Pulmonary artery endothelial cell (primary cell): ENCODE measurements at places on chromosomes 7 and 10. TPM values are rescaled to one million over a fixed set of nuclear protein-coding genes. Genes with fewer than 3 reads are reported as not detected.

DNA sequence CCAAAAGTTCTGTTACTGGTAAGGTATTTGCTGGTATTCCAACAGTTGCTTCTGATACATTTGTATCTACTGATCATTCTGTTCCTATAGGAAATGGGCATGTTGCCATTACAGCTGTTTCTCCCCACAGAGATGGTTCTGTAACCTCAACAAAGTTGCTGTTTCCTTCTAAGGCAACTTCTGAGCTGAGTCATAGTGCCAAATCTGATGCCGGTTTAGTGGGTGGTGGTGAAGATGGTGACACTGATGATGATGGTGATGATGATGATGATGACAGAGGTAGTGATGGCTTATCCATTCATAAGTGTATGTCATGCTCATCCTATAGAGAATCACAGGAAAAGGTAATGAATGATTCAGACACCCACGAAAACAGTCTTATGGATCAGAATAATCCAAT is 131.0 kb downstream of the AASS start:
- DNase-seq, result no peak

- DNase-seq, result no peak
Observed at GRCh38 chr7:93578762-93579161, 4.2 kb upstream of the CALCR start.

DNA sequence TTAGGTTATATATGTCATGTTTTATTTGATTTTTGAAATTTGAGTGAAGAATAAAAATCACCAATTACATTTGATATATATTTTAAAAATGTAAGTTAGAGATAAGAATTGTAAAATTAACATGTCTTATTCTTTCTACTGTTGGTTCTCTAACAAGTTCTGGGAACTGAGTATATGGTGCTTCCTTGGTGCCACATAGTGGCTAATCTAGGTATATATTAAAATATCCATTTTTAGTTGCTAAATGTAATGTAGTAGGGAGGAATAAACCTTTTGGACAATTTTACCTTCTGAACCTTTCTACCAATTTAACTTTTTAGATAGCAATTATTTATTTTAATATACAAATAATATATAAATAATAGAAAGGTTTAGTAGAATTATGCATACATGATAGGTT is 17.5 kb downstream of the CFAP69 start:
- DNase-seq, result no peak

- no peak for DNase-seq
Observed at GRCh38 chr10:78925800-78926319, 142.9 kb upstream of the ZMIZ1 start.

GRCh38 chr10:13189961-13190360 is 28.6 kb downstream of the MCM10 start:
- no peak for DNase-seq

The HMX3 gene
- not detected in 2 replicates for total RNA-seq

The PIP4K2A gene
- total RNA-seq, result 18.4 and 34.7 TPM in 2 replicates

GRCh38 chr10:77463967-77464745 is 173.5 kb downstream of the KCNMA1 start:
- no peak for DNase-seq

- DNase-seq, result peak; percentile 61
Observed at GRCh38 chr10:62050893-62051433, 149.5 kb downstream of the ARID5B start.

- no peak for DNase-seq
Observed at GRCh38 chr10:117668327-117669008, 125.9 kb downstream of the EMX2 start.

DNA sequence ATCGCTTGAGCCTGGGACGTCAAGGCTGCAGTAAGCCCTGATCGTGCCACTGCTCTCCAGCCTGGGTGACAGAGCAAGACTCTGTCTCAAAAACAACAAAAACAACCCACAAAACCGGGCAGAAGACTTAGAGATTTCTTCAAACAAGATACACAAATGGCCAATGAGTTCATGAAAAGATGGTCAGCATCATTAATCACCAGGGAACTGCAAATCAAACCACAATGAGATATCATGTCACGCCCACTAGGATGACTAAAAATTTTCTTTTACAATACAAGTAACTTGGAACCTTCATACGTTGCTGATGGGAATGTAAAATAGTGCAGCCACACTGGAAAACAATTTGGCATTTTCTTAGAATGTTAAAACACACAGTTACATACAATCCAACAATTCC is 77.3 kb upstream of the GRID1 start:
- no peak for DNase-seq

The TRPV5 gene
- not detected in 2 replicates for total RNA-seq

- DNase-seq, result no peak
Observed at GRCh38 chr10:79049931-79050895, 18.6 kb upstream of the ZMIZ1 start.

The ATP5F1C gene
- total RNA-seq, result 308 and 315 TPM in 2 replicates

DNA sequence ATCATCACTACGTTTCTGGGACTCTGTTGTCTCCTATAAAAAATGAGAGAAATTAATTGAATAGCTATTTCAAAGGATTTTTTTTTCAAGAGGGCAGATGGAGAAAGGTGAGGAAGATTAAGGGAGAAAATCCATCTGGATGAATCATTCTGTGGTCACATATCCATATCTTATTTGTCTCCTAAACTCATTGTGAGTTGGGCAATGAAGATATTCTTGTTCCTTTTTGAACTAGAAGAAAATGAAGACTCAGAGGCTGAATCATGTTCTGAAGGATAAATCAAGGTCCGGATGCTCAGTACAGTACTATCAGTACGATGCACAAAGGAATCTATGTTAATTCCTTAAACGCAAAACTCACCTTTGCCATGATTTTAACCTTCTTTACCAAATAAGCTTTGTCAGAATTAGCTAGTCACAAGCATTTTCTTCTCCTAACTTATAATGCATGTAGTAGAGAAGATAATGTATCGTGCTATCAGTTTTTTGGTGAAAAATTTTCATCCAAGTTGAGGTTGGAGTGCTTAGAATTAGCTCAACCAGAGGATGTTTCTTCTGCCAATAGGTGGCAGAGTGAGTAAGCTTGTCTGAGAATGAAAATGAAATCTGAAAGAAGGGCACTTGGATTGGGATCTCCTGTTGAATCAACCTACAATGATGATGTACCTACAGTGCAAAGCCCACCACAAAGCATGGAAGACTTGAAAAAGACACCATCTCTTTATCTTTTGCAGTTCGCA is 446.9 kb downstream of the KIF20B start:
- no peak for DNase-seq

The ZNF853 gene
- total RNA-seq, result 0.39 and 0.79 TPM in 2 replicates

The BHLHA15 gene
- total RNA-seq, result 1.5 and 1.8 TPM in 2 replicates

DNA sequence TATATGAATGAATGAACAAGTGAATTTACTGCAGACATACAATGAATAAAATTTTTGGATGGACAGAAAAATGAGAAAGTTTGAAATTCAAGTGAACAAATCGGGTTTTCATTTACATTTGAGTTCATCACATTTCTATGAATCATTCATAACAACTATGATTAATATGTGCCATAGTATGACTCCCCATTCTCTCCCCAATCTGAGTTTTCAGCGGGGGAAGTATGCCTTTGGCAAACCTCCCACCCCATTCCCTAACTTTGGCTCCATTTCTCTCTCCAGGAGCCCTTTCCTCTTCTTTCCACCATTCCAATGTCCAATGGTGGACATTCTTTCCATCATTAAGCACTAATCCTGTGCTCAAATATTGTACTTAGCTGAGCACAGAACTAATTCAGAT is 96.8 kb upstream of the LSM8 start:
- no peak for DNase-seq

GRCh38 chr10:15335508-15335907 is 35.6 kb downstream of the FAM171A1 start:
- no peak for DNase-seq

The TUBAL3 gene
- 0.11 and 0.73 TPM in 2 replicates for total RNA-seq

GRCh38 chr10:63885156-63885555 is 364.0 kb downstream of the REEP3 start:
- DNase-seq, result no peak

The PANK1 gene
- 5.5 and 7.9 TPM in 2 replicates for total RNA-seq

- no peak for DNase-seq
Observed at GRCh38 chr10:119650062-119650461, 1.1 kb upstream of the BAG3 start.

DNA sequence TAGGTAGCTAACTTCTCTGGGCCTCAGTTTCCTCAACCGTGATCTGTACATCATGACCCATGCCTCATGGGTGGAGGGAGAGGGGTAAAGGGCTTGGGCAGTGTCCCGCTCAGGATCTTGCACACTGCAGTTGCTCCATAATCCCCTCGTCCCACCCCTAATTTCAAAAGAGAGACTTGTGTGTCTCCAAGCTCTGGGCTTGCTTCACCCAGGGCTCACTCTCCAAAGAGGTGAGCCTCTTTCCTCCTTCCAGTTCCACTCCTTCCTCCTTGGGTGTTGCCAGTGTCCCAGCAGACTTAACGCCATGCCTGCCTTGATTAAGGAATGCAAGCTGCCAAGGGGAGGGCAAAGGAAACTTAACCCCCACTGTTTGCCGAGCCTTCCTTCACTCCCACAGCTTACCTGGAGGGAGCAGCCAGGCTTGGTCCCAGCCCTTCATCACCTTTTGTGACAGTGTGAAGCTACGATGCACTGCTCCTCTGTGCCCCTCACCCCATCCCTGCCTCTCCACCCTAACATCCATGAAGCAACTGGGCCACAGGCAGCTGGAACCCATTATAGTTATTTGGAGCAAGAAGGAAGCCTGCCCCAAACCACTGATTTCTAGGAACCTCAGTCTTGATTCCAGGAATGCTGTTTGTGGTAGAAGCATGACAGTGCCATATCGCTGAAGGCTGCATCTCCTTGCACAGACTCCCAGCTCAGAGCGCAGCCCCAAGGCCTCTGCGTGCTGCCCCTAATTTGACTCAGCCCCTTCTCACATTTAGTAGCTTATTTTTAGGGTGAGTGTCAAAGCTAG is 363.3 kb downstream of the TNS3 start:
- no peak for DNase-seq

DNA sequence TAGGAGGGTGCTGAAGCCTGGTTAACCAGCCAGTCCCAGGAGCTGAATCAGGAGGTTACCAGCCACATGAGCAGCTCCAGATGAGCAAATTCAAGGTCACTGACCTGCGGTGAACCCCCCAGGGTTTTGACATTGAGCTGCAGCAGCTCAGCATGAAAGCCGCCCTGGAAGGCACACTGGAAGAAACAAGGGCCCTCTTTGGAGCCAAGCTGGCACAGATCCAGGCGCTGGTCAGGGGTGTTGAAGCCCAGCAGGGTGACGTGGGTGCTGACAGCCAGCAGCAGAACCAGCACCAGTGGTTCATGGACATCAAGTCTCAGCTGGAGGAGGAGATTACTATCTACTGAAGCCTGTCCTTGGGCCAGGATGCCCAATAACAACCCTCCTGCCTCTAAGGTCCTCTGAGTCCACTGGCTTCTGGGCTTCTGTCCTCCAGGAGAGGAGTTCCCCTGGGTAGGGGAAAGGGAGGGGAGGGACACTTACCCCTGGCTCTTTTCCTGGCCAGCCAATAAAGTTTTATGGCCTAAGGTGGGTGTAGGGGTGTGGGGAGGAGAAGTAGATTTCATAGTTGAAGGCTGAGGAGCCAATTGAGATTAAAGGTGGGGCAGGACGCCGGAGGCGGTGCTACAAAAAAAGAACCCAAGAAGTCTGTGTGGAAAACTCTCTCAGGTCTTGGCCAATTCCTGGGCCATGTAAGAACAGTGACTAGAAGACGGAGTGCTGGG is 29.4 kb upstream of the ATOH7 start:
- DNase-seq, result no peak

GRCh38 chr10:11424456-11425295 is 186.8 kb downstream of the USP6NL start:
- peak; percentile 13 for DNase-seq

DNA sequence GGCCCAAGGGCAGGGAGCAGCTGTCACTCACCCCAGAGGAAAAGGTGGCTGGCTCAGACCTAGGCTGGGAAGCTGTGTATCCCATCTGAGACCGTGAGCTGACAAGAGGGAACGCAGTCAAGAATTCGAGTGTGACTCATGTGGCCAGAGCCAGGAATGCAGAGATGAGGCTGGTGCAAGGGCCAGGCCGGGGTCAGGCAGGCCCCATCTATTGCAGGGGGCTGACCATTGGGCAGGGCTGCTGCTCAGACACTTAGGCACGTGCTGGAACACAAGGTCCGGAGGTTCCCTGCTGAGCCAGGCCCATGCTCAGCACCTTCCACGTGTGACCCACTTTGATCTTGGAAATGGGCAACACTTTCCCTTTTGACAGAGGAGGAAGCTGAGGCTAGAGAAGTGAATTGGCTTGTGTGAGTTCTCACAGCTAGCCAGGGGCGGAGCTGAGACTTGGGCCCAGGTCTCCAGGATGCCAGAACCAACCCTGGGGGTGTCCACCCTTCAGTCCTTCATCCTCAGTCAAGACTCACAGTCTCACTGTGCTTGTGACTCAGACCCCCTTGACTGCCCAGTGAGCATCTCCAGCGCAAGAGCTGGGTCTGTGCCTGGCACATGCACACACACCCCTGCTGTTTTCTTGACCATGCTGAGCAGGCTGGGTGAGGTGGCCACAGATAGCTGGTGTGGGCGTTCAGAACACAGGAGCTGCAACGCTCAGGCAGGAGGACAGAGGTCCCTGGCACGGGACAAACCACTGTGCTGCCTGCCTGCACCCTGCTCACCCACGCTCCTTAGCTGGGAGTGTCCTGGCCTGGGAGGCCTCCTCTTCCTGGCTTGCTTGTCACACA is 47.6 kb upstream of the PPIF start:
- no peak for DNase-seq

- DNase-seq, result no peak
Observed at GRCh38 chr10:60130130-60130579, 223.8 kb upstream of the CCDC6 start.

The SLC29A3 gene
- total RNA-seq, result 0.95 and 1.3 TPM in 2 replicates

DNA sequence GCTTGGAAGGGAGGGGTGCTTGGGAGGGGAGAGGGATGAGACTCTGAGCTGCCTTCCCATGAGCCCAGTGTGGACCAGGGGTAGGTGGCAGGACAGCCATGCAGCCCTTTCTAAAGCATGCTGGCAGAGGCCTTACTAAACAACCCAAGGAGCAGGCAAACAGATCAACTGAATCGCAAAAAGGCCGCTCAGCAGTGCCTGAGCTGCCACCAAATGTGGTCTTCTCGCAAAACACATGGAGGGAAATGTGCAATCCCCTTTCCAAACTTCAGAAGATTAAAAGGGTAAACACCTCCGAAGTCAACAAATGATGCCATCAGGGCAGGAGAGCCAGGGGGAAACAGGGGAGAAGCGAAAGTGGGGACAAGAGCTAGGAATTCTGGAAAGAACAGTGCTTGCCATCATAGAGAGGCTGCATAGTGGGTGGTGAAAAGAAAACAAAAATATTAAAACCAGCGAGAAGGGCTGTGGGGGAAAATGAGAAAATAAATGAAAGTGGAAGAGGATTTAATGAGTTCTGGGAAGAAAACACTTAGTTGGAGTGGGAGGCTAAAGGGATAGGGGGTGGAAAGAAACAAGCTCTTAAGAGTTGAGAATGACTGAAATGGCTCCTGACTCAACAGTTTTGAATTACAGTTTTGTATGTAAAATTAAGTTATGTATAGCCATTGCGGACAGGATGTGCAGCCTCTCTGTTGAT is 62.2 kb upstream of the ZNF32 start:
- no peak for DNase-seq

The CCDC172 gene
- total RNA-seq, result not detected in 2 replicates
